ENCODE measurements at places on chromosomes 3 and 15.

DNA sequence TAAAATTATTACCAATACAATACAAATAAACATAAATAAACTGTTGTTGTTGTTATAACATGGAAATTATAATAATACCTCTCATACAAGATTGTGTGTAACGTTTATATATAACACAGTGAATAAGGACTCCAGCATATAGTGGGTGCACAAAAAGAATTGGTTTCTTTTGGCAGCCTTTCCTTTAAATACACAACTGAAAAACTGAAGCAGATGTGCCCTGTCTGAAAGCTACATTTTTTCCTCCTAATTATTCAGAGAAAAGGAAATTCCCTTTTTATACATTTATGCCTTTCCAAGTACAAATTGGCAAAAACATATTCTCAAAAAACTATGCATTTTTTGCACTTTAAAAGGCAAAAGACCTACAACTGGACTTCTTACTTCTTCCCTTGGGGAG lies 928.9 kb upstream of the NR2F2 start:
- DNase-seq, result no peak

DNA sequence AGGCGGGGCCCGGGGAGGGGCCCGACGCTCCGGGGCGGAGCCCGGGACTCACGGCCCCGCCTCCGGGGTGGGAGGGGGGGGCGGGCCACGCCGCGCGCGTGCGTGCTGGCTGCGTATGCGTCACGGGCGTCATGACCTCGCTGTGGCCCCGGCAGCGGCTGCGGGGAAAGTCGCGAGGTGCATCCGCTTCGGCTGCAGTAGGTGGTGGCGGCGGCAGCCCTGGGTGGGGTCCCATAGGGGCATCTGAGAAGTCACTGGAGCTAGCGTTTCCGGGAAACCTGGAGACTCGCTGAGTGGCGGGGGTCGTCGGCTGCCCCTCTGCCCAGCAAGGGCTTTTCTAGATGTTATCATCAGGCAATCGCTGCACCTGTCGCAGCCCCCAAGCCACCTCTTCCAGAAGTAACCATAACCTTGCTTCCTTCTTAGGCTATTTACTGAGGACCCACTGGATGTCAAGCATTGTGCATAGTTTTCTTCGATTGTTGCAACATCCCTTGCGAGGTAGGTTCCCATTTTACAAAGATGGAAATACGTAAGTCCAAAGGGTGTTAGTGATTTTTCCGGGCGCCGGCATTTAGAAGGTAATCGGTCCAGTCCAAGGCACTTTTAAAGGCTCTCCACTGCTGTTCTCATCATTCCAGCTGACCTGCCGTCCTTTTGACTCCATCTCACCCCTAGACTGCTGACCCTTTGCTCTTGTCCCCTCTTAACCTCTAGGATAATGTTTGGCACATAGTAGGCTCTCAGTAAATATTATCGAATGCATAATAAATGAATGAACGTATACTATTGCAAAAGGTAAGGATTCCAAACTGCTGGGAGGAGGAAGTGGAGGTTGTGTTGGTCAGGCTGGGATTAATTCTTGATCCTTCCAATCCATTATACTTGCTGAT lies at the start of gene GDPGP1:
GDPGP1 (plus strand) TSS at position 114 of the 893 bp plus-strand sequence. CDS start 6,700 bp downstream, outside the sequence.
- peak; percentile 95 for DNase-seq

DNA sequence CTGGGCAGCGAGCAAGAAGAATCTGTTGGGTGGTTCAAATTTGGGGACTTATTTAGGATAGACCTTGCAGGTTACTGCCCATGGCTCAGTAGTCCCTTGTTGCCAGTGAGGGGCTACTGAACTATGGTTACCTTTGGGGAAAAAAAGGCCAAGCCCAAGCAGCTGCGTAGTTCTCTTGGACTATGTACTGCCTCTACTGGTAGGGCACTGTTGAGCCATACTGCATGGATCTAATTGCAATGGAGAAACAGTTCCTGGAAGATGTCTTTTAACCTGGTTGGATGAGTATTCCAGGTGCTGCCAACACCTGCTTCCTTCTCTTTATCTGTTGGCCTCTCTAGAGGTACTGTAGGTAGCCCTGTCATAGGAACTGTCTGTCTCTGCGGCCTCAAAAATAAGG lies 671.9 kb upstream of the CBLB start:
- DNase-seq, result no peak

GRCh38 chr3:359672-360071 lies 163.1 kb downstream of the CHL1 start:
- DNase-seq, result no peak

DNA sequence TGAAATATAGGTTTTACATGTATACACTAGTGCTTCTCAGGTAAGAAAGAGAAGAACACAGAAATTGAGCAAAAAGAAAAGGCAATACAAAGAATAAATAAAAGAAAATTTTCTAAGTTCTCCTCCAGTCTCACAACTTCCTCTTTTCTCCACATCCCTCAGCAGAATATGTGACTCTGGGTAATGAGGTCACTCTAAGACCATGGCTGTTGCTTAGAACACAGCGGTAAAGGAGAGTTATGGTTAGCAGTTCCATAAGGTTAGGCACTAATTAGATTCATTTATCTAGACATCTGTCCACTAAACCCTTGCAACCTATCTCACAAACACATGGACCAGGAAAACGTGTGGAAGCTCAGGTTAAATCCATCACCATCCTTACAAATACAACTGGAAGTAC lies 47.9 kb downstream of the IGSF11 start:
- no peak for DNase-seq

- no peak for DNase-seq
These were observed 1.2 kb upstream of the EIF3J start for GRCh38 chr15:44535523-44536301.

DNA sequence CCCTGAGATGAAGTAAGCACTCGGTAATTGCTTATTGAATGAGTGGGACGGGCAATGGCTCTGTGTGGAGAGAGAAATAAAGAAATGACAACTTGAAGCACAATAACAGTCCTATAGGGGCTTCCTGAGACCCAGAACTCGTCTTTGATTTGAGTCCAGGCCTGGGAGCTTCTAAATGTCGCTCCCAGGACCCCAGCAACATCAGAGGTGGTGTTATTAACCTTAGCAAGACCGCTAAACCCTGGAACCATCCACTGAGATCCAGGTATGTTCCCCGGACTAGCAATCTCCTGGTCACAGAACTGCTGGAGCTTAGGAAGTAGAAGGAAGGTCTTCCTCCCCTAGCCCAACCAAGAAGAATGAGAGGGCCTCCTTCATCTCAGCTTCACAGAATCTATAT lies 160.0 kb downstream of the MINAR1 start:
- no peak for DNase-seq

- DNase-seq, result no peak
These were observed 51.0 kb downstream of the NKIRAS1 start for GRCh38 chr3:23865595-23866396.

- DNase-seq, result no peak
These were observed 54.1 kb downstream of the TP63 start for GRCh38 chr3:189685291-189685690.

DNA sequence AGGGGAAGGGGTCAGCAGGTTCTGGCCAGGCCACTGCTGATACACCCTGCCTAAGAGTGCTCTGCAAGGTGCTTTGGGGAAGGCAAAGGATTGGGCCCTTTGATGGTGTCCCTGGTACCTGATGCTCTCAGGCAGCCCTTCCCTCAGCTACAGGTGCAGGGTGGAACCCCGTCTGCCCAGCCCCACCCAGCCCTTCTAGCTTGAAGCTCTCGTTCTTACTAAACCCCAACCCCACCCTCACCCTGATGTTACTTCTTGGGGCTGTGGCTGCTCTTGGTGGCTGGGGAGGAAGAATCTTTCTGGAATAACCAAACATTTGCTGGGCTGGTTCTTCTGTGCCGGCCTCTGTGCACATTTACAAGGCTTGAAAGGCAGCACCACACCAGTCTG lies 6.4 kb downstream of the GNAI2 start:
- DNase-seq, result no peak

DNA sequence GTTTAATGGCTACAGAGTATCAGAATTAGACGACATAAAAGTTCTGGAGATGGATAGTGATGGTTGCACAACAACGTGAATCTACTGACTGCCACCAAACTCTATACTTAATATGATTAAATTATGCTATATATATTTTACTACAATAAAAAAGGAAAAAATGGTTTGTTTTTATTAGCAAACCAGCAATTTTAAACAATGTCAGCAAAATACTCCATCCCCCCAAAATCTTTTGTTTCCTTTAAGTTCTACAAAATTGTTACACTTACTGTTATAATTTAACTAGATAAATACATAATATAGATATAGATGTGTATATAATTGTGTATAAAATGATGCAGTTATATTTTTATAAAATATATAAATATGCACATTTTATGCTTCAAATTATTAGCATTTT lies 710.8 kb upstream of the UBE2E2 start:
- DNase-seq, result no peak

- DNase-seq, result peak; percentile 12
These were observed 310.4 kb downstream of the ERC2 start for GRCh38 chr3:56157693-56158362.

- no peak for DNase-seq
These were observed 44.1 kb upstream of the FAM107A start for GRCh38 chr3:58621086-58621830.

DNA sequence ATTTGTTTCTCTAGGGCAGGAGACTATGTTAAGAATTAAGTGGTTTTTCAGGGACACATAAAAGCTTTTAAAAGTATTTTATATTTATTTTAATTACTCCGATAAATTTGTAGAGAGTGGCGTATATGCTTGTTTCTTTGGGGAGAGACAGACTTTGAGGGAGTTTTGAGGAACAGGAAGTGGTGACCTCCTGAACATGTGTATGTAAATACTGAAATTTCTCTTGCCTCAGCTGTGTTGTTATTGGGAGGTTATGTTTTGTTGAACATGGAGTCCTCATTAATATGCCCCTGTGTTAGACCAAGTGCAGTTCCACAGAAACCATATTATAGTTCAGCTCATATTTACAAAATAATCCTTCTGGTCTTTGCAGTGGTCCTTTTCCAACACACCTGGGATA lies 41.8 kb upstream of the UTS2B start:
- DNase-seq, result no peak

GRCh38 chr3:193574488-193575070 lies 18.4 kb upstream of the OPA1 start:
- DNase-seq, result no peak

Data from CD4-positive, alpha-beta T cell treated with Interferon alpha-2 for 1 hour (primary cell).